ENCODE measurements at places on chromosomes 4 and X.

- no peak for DNase-seq
Observed at GRCh38 chr4:42483426-42484379, 86.4 kb downstream of the SHISA3 start.

GRCh38 chr4:78477276-78477675 is 74.3 kb upstream of the ANXA3 start:
- DNase-seq = no peak

- DNase-seq = no peak
Observed at GRCh38 chr4:169253904-169254303, 16.9 kb downstream of the SH3RF1 start.

DNA sequence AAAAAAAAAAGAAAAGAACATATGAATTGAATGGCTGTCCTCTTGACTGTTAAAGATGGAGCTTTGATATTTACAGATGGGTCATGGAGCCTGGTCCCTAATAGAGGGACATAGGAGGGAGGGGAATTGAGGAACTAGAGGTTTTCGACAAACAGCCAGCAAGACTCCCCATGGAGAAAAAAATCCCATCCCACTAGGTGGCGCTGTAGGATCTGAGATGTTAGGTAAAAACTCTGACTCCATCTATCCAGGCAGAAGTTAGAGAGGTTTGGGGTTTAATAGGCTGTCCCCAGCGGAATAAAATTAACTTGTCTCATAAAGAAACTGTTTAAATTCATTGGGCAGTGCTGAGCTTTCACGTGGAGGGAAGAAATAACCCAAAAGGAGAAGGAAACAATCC is 45.9 kb downstream of the HMGB2 start:
- peak; percentile 74 for DNase-seq

DNA sequence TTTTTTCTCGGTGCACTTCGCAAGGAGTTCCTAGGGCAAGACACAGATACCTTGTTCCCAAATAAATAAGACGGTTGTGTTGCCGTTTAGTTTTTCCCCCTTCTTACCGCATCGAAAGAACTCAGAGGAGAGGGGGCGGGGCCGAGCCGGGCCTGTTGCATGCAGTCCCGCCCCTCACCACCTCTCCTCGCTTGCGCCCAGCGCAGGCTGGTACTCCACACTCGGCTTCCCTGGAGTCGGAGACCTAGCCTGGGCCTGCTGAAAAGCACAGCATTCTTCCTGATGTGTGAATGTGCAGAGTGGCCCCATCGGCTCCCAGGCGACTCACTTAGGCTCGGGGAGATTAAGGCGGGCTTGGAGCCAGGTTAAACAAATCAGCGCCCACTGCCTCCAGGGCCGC is 26.1 kb upstream of the VMA21 start:
- DNase-seq = no peak

GRCh38 chr4:23747281-23747735 is 142.5 kb downstream of the PPARGC1A start:
- DNase-seq = no peak

DNA sequence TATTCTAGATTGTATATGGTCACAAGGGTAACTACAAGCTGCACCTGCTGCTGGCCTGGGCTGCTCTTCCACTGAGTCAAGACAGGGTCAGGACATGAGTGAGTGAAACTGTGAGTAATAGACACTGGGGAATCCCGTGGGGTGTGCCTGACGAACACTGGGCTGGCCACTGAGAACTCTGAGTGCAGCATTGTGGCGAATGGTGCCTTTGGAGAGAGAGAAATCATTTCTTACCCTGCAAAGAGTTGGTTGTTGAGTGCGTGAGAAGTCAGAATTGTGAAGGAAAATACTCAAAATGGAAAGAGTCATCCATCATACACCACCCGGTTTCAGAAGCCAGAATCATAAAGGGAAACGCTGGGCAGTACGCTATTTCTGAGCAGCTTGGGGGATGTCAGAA is 43.1 kb upstream of the LSM6 start:
- DNase-seq = no peak

DNA sequence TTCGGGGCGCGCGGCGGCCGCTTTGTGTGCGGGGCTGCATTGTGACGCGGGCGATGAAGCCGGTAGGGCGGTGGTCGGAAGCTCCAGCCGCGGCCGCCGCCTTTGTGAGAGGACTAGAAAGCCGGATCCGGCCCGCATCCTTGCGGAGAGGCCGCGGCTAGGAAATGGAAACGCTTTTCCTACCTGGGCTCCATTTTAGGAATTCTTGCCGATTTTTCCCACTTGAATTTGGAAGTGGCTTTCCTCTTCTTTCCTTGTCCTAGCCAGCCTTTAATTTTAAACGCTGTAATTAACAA is 708 bp downstream of the TMSB4X start:
- DNase-seq = no peak

DNA sequence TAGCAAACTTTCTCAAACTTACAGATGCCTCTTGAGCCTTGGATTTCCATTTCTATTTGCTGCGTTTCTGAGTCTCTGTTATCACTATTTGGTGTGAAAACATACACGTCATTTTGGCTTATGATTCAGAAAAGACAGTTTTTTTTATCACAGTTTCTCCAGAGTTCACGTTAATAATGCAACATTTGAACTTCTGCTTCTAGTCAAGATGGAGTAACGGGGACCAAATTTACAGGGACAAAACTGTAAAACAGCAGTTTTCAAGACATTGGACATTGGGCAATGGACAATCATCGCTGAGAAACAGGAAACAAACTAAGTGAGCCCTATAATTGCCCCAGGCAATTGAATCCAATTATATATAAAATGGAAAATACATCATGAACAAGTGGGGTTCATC is 36.2 kb upstream of the TASL start:
- no peak for DNase-seq

DNA sequence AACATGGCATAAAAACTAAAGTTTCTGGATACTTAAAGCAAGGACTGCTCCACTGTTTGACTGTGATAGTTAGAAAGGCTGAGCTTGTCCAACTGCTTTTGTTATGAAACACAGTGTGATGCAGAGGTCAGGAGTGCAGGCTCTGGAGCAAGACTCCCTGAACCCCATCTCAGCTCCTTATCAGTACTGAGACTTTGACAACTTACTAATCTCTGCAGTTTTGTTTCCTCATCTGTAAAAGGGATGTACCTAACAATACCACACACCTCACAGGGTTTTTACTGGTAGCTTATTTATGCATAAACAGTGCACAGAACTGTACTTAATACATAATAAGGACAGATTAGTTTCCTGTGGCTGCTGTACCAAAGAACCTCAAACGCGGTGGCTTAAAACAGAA is 804.3 kb downstream of the FSTL5 start:
- DNase-seq = no peak

DNA sequence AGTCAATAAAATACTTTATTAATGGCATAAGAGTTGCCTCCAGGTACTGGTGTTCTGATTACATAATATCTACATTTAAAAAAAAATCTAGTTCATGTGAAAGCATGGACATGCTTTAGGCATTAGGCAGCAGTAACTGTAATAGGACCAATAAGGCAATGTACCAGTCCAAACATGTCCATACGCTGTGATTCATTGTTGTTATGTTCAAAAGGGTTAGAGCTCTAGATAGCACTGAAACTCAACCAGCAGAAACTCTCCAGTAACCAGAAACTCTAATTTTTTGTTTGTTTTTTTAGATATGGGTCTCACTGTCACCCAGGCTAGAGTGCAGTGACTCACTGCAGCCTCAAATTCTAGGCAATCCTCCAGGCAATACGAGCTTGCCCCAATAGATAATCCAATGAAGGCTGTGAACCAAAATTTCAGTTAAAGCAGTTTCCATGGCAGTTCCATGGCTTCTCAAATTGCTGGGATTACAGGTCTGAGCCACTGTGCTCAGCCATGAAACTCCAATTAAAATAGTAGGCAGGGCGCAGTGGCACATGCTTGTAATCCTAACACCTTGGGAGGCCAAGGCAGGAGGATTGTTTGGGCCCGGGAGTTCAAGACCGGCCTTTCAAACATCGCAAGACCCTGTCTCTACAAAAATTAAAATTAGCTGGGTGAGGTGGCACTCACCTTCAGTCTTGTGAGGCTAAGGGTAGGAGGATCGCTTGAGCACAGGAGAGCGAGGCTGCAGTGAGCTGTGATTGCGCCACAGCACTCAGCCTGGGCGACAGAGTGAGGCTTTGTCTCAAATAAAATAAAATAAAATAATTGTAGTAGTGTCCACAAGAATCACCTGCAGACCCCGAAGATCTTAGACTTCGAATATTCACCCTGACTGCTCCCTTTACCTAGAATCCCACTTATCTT is 36.3 kb downstream of the MGARP start:
- DNase-seq = no peak

DNA sequence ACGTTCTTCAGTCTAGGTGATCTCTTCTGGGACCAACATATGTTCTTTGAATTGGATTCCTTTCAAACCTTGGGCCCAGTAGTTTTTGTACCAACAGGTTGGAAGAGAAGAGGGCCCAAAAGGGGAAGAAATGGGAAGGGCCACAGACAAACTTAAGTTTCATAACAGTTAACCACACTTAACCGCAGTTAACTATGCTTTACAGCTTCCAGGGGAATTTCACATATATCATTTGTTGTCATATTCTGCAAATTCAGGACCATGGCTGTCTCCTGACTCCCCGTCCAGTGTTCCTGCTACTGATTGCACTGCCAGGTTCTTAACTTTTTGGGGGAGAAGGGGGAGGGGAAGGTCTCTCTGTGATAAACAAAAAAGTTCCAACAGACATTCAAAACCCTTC is 34.6 kb downstream of the RTL5 start:
- DNase-seq = no peak
